ENCODE measurements at places on chromosomes 6 and 20.

GRCh38 chr6:167235421-167236238 is 55.5 kb upstream of the UNC93A start:
- DNase-seq: no peak

GRCh38 chr6:31083742-31084354 is 28.5 kb downstream of the C6orf15 start:
- DNase-seq: no peak

DNA sequence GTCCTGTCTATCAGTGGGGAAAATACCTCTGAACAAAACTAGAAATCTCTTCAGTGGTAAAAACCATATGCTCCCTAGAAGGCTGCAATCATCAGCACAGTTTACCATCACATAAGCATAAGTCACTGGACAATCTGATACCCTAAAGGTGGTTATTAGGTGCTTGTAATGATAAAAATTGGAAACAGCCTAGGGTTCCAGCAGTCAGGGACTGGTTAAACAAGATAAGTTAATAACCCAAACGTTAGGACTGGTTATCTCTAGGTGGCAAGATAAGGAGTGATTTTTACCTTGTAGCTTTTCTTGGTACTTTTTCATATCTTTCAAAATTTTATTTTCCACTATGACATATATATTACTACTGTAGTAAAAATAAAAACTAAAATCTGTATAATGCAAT is 11.0 kb downstream of the ECI2 start:
- DNase-seq: no peak

DNA sequence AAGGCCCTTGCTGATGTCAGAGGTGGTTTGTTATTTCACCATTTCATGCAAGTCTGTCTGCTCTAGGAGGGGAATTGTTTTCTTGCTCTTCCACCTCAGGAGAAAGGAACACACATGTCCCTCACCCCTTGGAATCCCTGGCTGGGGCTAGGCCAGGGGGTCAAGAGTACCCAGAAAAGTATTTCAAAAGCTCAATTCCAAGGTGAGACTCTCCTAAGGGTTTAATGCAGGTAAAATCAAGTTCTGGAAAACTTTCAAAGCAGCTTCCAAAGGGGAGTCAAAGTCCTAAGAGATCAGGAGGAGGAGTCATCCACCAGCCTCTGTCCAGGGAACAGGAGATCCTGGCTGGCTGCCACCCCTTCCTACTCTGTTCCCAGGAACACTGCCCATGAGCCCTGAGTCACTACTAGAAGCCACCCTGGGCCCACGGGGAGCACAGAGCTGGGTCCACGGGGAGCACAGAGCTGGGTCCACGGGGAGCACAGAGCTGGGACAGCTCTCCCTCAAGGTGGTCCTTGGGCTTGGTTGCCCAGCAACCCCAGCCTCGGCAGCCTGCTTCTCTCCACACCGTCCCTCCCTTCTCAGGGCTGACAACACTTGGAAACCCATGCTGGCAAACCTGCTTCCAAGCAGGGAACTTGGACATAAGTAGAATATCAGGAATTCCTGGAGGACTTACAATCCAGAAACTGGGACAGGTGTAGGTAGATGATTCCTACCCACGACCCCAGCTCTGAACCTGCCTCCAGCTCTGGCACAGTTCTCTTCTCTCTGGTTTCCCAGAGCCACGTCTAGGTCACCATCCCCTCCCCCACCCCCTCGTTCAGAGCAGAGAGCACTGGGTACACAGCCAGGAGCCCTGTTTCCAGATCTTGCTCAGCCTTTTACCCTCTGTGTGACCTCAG is 35.3 kb upstream of the CDKN1A start:
- DNase-seq: no peak

- DNase-seq: no peak
Observed at GRCh38 chr6:39558079-39558478, 167.1 kb downstream of the KIF6 start.

GRCh38 chr6:106417572-106418147 is 57.1 kb downstream of the CRYBG1 start:
- no peak for DNase-seq

GRCh38 chr6:53375847-53376246 is 27.1 kb upstream of the ELOVL5 start:
- DNase-seq: no peak

- no peak for DNase-seq
Observed at GRCh38 chr6:143349530-143349929, 101.0 kb downstream of the ADAT2 start.

GRCh38 chr6:2931970-2932748 is 29.1 kb upstream of the SERPINB9 start:
- DNase-seq: peak; percentile 79

- no peak for DNase-seq
Observed at GRCh38 chr6:108736002-108736361, 112.2 kb upstream of the ARMC2 start.

DNA sequence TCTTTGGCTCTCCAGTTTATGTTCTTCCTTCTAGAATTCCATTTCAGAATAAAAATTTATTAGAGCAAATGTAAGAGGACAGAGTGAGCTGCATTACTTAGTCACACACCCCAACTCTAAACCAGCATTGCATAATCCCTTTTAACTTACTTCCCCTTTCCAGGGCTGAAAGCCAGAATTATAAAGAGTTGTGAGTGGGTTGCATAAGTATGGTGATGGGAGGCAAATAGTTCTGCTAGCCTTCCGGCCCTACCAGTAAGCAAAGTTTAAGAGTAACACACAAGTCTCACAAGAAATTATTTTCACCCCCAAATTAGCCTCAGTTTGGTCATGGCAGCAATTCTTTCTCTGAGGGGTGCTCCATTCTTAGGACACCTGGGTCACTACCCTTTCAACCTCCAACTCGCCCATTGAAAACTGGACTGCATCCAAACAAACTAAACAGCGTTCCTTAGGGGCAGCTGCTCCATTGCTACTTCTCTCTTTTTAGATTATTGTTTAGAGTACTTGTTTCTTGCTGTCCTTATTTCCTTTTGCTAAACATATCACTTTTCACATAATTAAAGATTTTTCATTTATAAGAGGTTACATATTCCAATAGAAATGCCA is 1.6 kb downstream of the KIAA0408 start:
- DNase-seq: no peak

GRCh38 chr20:35992713-35993335 is 24.4 kb downstream of the CNBD2 start:
- DNase-seq: no peak

GRCh38 chr6:119978274-119978889 is 628.8 kb upstream of the MAN1A1 start:
- DNase-seq: no peak

GRCh38 chr6:156557251-156557910 is 219.8 kb upstream of the ARID1B start:
- DNase-seq: no peak

GRCh38 chr6:125558241-125558843 is 191.1 kb upstream of the HEY2 start:
- no peak for DNase-seq

GRCh38 chr6:150813993-150814359 is 51.5 kb upstream of the MTHFD1L start:
- DNase-seq: no peak

DNA sequence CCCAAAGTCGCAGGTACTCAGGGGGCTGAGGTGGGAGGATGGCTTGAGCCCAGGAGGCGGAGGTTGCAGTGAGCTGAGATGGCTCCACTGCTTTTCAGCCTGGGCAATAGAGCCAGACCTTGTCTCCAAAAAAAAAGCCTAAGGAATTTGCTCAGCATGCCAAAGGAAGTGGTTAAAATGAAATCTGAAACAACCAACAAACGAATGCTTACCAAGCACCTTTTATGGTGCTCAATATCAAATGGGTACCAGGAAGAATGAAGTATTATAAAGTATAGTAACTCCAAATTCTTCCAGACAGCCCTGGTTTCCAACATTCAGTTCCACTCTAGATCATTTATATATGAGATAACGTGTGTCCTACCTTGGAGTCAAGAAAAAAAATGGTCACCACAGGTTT is 14.0 kb downstream of the GMDS start:
- no peak for DNase-seq

GRCh38 chr6:100693249-100693927 is 187.7 kb downstream of the ASCC3 start:
- DNase-seq: no peak

All from vagina (tissue), 2 donors.